CD14-positive monocyte (primary cell): ENCODE measurements at places on chromosomes 1 and 21.

DNA sequence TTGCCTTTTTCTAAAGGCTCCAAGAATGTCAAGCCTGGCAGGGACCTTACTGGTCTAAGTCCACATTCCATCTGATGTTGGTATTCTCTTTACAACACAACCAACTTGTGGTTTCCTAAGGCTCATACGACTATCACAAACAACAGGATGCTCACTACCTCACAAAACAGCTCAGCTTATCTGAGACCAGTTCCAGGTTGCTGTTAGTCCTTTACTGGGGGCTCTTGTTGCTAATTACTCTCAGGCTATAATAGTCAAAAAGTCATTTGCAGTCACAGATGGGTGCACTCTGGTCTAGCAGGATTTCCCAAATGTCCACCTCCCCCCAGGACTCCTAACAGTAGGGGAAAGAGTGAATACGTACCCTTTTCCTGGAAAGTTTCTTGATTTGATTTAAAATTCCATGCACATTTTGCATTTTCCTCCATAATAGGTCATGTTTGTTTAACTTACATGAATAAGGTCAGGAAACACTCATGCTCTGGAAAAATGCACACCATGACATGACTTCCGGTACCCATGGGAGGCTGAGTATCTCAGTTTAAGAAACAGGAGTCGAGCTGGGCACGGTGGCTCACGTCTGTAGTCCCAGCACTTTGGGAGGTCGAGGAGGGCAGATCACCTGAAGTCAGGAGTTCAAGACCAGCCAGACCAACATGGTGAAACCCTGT lies 16.0 kb downstream of the LCK start:
- DNase-seq = no peak

GRCh38 chr1:40662151-40662550 lies 3.3 kb downstream of the RIMS3 start:
- DNase-seq = no peak

GRCh38 chr21:45084881-45085536 lies 10.6 kb downstream of the ADARB1 start:
- DNase-seq = no peak

DNA sequence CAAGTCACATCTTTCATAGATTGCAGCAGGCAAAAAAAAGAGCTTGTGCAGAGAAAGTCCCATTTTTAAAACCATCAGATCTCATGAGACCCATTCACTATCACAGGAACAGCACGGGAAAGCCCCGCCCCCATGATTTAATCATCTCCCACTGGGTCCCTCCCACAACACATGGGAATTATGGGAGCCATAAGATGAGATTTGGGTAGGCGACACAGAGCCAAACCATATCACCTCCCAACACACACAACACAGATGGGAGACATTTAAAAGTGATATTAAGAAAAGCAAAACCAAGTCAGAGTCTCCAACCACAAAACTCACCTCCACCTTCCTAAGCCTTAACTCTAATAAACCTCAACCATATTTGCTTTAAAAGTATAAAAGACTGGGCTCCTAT lies 61.5 kb upstream of the TIAM1 start:
- no peak for DNase-seq

GRCh38 chr1:202959276-202959620 lies 1.1 kb upstream of the ADIPOR1 start:
- no peak for DNase-seq

DNA sequence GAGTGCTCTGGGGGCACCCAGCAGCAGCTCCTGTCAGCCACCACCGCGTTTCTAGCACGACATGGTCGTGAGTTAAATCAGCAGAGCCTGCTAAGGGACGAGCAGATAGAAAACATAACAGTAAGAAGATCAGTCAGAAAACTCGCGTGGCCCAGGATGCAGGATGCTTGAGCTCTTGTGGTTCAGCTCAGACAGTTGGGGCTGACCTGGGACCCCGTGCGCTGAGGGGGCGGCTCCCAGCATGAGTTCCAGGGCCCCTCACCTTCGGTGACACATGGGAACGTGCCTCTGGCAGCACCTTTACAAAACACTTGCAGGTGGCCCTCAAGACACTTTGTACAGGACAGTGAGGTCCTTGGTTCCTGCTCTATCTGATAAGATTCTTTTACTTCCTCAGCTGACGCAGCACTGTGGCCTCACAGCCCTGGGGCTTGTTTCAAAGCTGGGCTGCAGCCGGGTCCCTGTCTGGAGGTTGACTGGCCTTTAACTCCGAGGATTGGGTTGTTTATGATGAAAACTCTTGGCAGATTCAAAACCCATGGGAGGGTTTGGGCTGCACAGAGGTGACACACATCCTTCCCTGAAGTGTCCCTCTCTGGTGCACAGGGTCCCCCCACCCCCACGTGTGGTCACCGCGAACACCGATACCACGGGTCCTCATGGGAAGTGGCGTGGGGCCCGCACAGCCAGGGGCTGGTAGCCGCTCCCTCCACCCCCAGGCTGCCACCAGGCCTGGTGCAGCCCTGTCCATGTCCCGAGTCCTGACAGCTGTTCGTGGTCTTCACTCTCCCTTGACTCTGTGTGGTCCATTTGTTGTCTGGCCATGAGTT lies 65.3 kb upstream of the COL6A1 start:
- no peak for DNase-seq

GRCh38 chr1:216246577-216247203 lies 176.6 kb downstream of the USH2A start:
- no peak for DNase-seq

DNA sequence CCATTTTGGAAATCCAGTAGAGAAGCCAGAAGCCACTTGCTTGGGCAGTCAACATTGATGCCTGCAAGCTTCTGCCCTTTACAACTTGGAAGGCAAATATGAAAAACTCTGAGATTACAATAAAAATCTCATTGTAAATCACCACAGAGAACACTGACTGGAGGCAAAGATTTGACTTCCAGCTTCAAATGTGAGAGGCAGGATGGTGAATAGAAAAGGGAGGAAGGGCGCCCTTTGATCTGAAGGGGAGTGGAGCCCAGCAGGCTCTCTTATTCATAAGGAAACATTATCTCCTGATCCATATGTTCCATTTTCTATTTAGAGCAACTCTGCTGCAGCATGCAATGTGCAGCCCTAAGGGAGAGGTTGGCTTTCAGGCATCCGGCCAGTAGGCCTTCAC lies 348.3 kb downstream of the AJAP1 start:
- no peak for DNase-seq

DNA sequence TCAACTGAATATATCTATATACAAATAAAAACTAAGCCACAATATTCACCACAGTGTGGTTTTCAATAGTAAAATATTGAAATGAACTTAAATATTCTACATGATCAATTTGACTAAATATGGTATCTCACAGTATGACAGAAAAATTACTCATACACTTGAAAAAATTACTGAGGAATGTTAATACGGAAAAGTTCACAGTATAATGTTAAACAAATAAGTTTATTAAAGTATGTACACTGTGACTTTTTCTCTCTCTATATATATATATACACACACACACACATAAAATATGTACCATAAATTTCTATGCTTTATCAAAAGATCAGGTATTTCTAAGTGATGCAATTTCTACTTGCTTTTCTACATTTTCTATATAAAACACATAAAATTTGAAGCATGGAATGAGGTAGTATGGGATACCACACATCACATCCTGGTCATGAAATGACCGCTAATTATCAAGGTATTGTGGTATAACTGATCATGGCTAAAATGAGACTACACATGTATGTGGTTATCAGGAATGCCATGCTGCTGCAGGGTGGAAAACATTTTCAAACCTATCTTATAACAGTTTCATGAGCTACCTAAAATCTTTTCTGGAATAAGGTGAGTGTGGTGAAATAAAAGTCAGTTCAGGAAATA lies 102.3 kb downstream of the CDC42BPA start:
- no peak for DNase-seq

DNA sequence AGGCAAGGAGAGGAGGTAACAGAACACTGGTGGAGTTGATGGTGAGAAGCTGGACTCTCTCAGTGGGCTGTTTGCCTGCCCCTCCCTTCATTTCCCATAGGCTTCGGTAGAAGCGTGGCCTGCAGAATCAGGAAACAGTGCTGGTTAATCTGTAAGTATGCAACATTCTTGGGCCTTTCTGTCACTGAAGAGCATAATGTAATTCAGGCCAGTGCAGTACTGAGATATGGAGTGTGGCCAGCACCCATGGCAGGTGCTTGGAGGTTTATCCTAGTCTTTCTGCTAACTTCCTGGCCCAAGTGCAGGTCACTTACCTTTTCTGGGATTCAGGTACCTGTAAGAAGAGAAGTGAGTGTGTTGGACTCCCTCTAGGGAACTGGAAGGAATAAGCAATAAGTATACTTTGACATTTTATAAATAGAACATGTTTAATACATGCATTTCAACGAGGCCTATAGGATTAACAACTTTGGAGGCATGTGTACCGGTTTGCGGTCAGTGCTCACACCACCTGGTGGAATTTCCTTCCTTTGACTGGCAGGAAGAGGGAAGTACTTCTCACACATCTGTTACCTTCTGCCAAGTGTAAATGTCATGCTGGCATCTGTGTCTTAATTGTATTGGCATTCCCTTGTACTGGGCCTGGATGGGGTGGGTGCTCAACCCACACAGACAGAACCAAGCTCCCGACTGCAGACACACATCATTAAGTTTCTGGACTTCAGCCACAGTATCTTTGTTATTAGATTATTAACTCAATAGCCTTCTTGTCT lies 105.5 kb downstream of the KIF26B start:
- no peak for DNase-seq

GRCh38 chr1:41482001-41482765 lies 2.3 kb downstream of the EDN2 start:
- DNase-seq = no peak

DNA sequence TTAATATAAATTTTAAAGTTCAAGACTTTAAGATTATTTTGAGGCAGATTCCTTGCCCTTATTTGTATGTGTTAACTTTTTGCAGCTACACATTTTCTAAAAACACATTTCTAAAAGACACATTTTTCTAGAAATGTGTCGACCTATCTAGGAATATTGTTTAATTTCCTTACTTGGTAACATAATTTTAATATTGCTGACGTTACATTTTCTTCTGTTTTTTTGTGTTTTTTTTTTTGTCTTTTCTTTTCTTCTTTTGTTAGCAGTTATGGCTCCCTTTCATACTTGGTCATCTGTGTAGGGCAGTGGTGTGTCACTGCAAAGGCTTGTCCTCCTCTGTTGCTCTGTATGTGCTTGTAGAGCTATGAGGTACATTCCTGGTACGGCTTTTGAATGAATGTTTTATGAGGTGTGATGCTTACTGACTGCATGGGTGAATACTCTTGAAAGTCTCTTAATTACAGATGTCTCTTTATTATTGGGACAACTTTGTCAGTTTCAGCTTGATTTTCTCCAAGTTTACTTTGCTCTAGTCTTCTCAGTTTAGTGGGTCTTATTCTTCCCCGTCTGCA lies 30.1 kb downstream of the LRRC8D start:
- DNase-seq = no peak

GRCh38 chr21:15309022-15309590 lies 244.3 kb upstream of the NRIP1 start:
- no peak for DNase-seq

- DNase-seq = no peak
Observed at GRCh38 chr1:204616641-204617040, 68.9 kb downstream of the LRRN2 start.

- no peak for DNase-seq
Observed at GRCh38 chr1:31264790-31265386, 25.2 kb upstream of the NKAIN1 start.

DNA sequence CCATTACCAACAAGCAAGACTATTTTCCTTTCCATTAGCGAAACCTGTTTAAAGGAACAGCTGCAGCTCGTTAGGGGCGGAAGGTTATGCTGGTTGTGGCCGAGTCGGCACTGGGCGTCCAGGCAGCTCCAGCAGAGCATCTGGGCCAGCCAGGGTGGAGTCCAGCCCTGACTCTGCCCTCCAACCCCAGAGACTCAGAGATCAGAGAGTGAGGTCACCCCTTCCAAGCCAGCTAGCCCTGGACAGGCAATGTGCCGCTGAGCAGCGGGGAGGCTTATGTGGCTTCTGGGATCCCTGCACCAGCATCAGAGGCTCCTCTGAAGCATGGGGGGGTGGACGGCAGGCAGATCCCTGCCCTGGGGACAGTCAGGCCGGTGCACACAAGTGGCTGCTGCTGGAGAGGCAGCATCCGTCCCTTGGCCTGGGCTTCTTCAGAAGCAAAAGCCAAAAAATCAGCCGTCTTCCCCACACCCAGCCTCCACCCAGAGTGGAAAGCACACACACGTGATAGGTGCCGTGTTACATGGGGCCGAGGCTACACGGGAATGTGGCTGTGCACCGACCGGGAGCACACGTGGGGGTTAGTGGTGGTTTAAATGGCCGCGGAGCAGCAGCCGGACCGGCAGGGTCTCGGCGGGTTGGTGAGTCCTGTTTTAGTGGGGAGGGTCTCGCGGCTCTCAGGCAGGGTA lies 30.1 kb downstream of the SLC66A1 start:
- DNase-seq = no peak

GRCh38 chr1:207838156-207839082 lies 72.5 kb downstream of the CD34 start:
- no peak for DNase-seq

DNA sequence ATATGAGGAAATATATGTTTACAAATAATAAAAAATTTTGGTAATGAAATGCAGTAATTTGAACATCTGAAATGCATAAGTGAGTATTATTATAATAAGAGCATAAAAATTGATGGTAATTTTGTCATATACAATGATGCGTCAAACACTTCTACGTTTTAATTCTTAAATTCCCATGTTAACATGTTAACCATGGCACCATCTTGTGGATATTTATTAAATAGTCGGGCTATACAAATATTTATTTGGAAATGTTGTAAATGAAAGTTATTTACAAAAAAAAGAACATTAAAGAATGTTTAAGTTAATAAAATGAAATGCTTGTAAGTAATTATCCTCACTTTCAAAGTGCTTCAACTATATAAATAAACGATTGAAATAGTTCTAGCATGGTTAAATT lies 57.2 kb upstream of the C1orf185 start:
- DNase-seq = no peak

- DNase-seq = no peak
Observed at GRCh38 chr1:162702628-162703027, 70.4 kb downstream of the DDR2 start.

DNA sequence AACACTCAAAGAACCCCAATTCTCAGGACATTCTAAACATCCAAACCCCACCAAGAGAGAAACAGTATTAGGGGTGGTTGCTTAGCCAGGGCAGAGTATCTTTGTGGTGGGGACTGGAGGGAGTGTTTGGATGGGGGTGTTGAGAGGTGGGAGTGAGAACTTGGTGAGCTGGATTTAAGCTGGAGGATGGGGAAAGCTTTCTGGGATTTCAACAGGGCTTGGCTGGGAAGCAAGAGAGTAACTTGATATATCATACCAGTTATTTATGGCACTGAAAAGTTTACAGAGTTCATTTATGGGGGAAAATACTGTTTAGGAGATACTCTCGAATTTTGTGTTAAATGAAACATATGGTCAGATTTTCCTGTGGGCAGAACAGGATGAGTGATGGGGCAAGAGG lies 6.8 kb upstream of the CNIH3 start:
- DNase-seq = no peak
